ENCODE measurements at places on chromosomes 2 and 18.
A peak's percentile ranks its signal among the peaks of the same experiment; 100 is the strongest.

DNA sequence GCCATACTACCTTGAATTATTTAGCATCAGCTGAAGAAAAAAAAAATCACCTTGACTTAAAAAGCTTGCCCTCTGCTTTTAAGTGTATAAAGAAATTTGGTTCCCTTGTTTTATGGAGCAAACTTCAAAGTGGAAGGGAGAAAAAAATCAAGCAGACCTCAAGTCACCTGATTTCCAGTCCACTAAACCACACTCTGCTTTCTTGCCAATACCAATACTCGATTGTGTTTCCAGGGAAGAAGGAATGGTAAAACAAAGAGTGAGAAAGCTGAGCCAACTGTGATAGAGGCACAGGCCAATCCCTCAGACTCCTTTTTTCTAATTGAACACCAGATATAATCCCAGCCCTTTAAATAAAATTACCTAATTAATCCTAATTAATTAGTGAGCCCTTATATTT is 587.3 kb downstream of the ARHGAP15 start:
- DNase-seq, result no peak

DNA sequence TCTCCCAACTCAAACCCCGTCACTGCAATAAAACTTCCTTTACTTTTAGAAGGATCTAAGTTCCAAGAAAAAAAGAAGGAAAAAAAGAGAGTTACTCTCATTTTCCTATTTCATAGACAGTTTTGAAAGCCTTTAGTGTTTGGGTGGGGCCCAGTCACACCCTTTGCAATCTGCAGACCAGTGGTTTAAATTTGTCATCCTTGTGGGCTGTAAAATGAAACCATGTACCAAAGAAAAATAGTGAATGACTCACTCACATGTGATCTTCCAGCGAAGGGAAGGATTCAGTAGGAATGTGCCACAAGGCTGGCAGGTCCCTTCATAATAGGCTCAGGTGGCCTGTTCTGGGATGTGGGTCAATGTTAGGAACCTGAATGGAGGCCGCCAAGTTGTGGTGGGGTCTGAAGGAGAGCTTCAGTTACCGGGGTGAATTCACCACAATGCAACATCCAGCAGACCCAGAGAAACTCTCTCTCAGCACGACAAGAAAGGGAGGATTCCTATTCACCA is 28.3 kb downstream of the ANXA4 start:
- DNase-seq, result peak; percentile 23

DNA sequence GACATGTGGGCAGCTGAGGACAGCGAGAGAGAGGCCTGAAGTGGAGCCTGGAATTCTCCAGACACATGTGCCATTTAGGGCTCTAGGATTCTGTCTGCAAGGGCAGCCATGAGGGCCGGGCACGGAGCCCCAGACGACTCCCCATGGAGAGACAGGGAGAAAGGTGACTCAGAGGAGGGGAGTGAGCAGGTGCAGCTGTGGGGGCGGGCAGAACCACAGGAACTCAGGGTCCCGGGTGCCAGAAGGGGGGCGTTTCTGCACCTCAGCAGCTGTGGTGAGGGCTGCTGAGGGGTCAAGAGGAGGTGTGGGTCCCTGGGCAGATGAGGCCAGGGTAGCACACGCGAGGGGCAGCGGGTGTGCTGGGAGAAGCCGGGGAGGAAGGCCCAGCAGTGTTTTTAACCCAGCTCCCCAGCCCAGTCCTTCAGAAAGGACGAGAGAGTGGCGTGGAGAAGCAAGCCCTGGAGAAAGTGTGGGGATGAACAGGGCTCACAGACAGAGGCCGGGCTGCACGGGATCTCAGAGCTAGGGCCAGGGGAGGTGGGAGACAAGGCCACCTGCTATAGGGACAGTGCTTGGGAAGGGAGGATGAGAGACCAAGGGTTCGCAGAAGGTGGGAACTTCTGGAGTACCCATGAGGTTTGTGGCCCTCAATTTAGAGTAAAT is 7.6 kb downstream of the GPR17 start:
- DNase-seq, result no peak

DNA sequence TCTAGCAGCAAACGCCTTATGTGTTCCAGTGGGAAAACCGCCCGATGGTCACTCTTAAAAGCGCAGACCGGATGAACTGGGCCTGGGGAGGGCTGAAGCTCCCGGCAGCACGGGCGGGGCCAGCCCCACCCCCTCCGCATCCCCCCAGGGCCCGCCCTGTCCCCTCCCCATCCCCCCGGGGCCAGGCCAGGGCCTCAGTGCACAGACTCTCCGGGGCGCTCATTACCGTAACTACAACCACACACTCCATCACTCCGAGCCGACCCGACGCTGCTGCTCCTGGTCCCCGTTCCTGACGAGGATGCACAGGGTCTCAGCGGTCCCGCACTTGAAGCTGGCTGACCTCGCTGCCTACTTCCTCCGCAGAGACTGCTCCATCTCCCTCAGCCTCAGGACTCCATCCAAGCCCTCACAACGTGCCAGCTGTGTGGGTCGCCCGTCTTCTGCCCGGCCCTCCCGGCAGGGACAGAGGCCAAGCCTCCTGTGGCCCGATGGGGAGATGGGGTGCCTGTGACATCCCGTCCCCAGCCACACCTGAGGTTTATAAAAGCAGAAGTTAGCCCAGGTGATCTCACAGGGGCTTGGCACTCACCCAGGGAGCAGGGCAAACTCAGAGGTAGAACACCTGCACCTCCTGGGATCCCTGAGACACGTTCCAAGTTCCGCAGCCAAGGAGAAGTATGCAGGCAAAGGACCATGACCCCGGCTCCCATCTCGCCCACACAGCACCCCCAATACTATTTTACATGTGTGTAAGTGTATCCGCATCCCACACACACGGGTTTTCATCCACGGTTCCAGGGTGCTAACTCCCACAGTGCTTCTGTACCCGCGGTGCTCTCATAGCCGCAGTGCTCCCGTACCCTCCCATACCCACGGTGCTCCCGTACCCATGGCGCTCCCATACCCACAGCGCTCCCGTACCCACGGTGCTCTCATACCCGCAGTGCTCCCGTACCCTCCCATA is 36.0 kb downstream of the SLC66A2 start:
- no peak for DNase-seq

- no peak for DNase-seq
Measured at GRCh38 chr18:43539862-43540261, 262.6 kb upstream of the SYT4 start.

DNA sequence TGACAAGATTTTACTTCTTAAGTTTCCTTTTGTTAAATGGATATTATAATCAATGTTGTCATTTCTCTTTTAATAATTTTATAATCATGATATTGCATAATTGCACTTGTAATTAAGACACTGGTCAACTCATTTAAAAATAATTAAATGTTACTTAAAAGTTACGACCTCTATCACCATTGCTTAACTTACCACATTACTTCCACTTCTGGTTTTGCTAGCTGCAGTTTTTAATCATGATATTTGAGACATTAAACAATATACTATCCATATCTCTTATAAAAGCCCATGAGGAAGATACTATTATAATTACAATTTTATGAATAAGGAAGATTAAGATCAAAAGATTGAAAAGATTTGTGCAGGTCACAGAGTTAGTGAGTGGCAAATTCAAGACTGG is 502.0 kb downstream of the RNF144A start:
- DNase-seq, result no peak

DNA sequence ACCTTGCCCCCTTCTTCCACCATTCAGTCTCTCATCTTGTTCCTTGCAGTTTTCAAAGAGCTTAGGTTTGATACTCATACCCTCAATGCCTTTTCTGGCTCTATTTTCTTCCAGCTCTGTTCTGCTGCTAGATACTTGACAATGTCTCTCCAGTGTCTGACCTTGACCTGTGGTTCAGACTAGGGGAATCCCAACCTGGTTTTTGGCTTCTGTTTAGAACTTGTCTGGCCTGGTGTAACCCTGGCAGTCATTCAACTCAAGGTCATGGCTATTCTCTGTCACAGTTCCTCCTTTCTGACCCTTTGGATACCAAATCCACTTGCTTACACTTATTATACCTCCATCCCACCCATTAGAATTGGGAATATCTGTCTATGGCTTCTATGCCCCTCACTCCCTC is 31.8 kb upstream of the IMP4 start:
- DNase-seq, result no peak

DNA sequence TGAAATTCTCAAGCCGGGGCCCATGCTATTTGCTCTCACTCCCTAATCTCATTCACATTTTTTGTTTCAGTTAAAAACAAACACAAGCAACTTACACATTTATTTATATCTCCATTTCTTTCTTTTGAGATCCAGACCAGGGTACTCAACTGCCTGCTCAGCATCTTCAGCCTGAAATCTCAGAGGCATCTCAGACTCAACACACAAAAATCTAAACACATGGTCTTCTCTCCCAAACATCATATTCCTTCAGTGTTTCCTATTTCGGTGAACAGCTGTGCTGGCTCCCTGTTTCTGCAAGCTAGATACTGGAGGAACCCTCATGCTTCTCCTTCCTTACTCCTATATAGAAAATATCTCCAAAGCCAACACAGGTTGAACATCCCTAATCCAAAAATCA is 11.3 kb upstream of the RTTN start:
- no peak for DNase-seq

DNA sequence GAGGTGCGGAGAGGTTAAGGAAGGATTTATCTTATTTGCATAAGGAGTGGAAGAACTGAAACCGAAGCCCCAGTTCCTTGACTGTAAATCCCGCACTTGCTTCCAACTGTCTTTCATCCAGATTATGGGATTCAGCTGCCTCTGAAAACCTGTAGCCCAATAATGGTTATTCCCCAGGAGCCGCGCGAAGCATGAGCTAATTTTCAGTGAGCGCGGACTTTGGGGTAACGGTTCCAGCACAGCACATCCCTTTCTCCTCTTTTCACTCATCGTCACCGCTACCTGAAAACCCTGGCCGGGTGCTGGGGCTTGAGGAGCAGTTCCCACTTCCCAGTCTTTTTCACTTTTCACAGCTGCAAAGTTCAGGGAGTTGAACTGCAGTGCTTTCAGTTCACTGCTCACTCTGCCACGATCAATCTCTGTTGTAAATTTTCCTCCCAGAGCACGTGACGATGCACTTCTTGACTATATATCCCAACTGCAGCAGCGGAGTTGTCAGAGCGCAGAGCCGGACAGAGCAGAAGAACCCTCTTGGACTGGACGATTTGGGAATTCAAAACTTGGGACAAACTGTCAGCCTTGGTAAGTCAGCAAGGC is at the start of gene KCNE4:
KCNE4 (plus strand) TSS at position 498 of the 597 bp plus-strand sequence. CDS start 641 bp downstream, outside the sequence.
- DNase-seq, result no peak

- DNase-seq, result no peak
Measured at GRCh38 chr2:47422560-47422959, 19.6 kb downstream of the MSH2 start.

DNA sequence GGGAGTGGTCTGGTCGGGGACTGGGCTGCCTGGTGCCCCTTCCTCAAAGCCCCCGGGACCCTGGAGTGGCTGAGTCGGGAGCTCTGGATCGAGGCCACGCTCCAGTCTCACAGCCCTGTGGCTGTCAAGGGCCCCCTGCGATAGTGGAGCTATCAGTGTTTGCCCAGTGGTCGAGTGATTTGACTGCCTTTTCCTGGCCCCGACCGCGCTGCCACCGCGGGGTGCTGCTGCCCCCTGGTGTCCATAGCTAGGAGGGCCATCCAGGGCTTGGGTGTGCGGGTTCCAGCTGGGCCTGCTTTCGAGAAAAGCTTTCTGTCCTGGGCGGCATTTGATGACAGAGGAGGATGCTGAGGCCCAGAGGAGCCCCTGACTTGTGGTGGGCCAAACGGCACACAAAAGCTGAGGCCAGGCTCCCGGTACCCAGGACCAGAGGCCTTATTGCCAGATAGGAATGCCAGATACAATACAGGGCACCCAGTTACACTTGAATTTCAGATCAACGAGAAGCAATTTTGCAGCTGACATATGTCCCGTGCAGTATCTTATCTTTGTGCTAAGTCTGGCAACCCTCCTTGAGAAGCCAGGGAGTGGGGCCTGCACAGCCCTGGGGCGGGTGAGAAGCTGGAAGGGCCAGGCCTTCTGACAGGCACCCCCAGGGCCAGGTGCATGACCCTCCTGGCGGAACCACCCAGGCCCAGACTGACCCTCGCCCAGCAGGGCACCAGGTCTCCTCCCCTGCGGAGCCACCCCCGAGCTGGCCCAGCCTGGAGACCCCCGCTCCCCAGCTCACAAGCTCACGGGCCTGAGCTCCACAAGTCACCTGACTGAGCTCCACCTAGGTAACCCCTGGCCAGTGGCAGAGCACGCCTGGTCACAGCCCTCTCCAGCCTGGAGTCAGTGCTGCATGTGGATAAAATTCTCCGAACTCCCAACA is 13.0 kb downstream of the ODC1 start:
- DNase-seq, result peak; percentile 44

DNA sequence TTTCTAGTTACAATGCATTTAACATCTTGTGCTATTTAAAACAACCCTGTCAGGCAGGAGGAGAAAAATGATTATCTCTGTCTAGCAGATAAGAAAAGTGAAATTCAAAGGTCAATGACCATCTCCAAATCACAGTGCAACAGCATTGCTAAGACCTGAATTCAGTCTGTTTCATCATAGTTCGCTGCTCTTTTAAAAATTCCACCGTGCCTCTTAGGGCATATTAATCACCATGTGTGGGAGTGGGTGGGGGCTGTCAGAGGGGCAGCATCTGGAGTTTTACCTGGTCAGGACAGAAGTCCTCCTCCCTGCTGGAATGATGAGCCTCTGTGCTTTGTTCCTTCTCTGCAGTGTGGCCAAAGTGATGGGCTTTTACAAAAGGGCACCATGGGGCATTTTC is 418.7 kb upstream of the RGPD4 start:
- no peak for DNase-seq

DNA sequence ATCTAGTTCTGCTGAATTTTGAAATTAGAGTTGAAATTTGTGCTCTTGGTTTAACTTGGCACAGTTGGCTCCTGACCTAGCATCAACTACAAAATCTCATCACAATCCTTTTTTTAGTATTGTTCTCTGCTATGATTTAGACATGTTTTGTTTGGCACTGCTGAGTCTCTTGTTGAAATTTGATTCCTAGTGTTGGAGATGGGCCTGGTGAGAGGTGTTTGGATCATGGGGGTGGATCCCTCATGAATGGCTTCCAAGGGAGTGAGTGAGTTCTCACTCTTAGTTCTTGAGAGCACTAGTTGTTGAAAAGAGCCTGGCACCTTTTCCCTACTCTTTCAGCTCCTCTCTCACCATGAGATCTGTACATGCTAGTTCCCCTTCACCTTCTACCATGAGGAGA is 605.6 kb upstream of the SLC39A10 start:
- no peak for DNase-seq

DNA sequence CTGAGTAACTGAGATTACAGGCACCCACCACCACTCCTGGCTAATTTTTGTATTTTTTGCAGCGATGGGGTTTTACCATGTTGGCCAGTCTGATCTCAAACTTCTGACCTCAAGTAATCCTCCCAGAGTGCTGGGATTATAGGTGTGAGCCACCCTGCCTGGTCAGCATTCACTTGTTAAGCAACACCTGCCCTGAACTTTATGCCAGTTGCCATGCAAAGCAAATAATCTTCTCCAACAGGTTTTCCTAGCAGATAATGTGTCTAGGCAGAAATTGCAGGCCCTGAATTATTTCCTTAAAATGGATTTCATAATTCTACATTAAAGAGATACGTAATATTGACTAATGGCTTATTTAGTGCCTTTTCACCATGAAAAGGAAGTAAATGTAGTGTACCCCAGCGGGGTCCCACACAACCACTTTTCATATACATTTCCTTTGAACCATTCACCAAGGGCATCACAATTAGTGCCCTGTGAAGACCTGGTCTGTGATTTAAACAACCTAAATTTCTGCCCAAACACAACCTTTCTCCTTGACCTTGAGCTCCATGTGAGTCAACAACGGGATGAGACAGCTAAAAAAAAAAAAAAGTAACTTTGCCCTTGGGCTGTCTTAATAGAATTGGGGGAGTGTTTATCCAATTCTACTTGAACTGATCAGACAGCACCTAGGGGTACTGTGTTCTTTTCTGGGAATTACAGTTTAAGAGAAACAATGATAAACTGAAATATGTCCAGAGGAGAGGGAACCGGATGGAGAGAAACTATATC is 41.6 kb downstream of the EEF1B2 start:
- no peak for DNase-seq

- no peak for DNase-seq
Measured at GRCh38 chr2:96195410-96196066, 13.1 kb downstream of the STARD7 start.
